ENCODE measurements at places on chromosomes 7 and 10.

GRCh38 chr7:94687076-94687475 is 31.1 kb upstream of the SGCE start:
- no peak for DNase-seq

DNA sequence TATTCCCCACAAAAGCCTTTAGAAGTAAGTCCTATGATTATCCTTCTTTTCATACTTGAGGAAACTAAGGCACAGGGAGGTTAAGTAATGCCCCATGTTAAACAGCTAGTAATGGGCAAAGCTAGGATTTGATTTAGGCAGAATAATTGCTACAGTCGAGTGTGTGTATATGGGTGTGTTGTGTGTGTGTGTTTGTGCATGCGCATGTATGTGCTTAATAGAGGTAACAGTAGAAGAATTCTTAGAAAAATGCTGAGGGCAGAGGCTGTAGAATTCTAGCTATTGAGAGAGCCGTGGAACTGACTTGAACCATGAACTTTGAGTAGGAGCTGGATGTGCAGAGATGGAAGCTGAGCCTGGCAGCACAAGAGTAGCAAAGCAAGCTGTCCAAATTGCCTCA is 131.3 kb upstream of the WNT16 start:
- DNase-seq = no peak

GRCh38 chr10:123847686-123848432 is 43.7 kb downstream of the CPXM2 start:
- peak; percentile 9 for DNase-seq

GRCh38 chr10:43249962-43250614 is 16.8 kb downstream of the RASGEF1A start:
- DNase-seq = no peak

- DNase-seq = no peak
Measured at GRCh38 chr10:78563314-78563713, 505.5 kb upstream of the ZMIZ1 start.

DNA sequence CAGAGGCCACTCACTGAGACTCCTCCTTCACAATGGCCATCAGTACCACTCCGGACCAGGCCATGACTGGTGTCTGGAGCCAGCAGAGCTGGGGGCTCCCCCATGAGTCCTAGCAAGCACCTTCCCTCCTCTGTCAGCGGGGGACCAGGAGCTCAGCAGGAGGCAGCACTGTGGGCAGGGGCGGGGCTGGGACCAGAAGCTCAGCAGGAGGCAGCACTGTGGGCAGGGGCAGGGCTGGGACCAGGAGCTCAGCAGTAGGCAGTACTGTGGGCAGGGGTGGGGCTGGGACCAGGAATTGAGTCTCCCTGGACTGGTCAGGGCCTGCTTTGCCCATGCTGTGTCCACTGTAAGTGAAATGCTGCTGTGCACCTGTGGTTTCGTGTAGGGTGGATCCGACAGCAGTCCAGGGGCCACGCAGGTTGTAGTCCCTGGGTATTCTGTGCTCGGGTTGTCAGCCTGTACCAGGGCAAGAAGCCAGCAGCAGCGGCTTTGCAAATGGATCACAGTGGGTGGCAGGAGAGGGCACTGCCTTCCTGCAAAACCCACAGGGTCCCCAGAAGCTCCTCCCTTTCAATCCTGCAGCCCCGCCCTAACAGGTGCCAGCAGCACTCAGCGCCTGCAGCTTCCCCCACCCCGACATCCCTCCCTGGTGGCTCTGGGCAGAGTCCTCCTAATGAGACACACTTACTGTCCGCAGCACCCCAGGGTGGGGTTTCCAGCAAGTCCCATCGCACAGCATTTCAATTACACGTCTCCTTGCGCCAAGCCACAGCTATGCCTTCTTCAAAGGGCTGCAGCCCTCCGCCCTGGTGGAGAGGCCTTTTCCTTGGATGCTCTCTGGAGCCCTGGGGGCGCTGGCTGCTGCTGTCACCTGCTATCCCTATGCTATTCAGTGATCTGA is 220.5 kb downstream of the TCERG1L start:
- DNase-seq = no peak

DNA sequence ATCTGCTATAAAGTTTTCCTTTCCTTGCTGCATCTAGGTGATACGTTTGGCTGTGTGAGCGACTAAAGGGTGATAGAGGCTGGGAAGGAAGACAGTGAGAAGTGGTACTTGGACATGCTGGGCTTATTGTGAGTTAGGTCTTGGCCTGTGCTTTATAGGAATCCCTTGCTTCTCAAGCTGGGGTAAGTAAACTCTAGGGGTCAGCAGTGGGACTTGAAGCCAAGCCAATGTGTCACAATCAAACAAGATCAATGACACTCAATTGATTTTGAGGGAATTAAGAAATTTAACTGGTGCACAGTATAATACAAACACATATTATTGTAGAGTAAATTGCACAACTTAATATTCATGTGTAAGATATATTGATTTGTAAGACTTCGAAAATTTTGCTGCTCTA is 155.8 kb upstream of the AOAH start:
- DNase-seq = no peak

DNA sequence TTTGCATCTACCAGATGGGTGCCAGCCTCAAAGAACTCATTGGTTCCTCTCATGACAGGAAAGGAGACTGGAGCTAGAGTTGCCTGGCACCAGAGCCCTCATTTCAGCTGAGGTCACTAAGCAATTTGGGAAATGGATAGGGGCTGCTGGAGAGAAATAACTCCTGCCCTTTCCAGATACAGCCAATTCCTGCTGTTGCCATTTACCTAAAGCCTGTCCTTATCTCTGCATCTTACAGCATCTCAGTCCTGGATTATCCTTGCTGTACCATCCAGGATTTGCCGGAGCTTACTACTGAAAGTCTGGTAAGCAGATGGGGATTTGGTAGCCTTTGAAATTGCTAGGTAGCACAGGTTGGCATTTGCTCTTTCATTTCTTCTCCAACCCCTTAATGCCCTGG is 31.9 kb upstream of the SMKR1 start:
- DNase-seq = no peak

DNA sequence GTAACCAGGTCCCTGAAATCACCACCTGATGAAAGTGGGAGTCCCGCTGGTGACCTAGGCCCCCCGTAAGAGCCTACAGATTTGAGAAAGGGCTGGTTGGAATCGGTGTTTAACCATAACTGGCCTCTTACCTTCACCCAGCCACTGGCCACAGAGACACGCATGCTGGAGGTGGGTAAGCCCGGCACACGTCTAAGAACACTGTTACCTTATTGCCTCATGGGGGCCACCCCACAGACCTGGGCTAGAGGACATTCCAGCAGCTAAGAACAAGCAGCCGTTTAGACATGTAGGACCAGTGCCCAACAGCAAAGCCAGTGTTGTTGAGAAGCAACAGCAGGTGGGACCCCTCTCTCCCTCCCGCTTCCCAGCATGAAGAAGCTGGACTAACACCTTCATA is 2.5 kb upstream of the GDF2 start:
- DNase-seq = no peak

DNA sequence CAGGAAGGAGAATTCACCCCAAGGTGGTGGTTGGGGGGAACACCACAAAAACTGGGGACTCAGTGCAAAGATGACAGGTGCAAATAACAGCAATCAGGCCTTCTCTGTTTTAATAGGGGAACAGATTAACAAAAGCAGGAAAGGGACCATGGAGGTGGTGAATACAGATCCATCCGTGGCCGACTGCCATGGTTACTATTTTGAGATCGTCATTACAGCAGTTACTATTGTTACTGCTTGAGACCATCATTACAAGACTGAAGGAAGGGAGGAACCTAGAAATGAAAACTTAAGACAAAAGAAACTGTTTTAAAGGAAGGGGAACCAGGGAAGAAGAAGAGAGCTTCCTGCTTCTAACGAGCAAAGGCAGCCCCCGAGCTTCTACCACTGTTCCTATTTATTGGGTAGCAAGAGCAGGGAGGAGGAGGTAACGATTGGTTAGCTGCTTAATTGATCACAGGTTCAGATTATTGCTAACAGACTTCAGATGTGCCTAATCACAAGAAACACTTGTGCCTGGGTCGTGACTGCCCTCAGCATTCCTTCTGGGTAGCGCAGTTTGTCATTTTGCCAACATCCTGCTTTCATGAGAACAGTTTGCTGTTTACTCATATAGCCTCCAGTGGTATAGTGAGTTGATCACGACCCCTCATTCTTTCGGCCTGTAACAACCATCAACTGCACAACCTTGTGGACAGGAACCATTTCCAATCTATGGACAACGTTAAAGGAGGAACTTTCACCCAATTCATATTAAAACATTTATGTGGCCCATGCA is 216.3 kb downstream of the CHCHD3 start:
- DNase-seq = peak; percentile 71

DNA sequence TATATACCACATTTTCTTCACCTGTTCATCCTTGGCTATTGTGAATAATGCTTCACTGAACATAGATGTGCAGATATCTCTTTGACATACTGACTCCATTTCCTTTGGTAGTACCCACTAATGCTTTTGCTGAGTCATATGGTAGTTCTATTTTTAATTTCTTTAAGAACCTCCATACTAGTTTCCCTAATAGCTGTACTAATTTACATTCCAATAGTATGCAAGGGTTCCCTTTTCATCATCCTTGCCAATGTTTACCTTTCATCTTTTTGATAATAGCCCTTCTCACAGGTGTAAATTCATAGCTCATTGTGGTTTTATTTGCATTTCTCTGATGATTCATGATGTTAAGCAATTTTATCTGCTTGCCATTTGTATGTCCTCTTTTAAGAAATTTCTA is 159.9 kb downstream of the CALCR start:
- no peak for DNase-seq

DNA sequence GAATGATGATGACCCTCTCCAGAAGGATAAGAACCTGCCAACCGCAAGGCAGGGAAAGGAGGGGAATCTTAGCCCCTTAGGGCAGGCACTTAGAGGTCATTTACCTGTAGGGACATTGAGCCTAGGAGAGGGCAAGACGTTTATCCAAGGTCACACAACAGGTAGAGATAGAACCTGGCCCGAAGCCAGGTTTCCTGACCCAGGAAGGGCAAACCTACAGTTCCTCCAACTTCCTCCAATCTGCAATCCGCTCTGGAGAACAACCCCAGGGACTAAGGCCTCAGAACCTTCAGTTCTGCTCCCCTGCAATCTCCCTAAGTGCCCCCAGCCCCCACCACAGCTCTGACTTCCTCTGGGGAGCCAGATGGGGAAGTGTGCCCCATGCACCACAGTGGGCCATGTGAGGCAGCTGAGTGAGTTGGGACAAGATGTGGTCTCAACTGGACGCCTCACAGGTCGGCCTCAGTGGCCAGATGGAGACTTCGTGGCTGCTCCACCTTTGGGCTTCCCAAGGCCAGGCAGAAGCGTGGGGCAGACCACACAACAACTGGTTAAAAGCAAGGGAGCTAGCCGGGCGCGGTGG is 1.4 kb upstream of the PSAP start:
- no peak for DNase-seq

DNA sequence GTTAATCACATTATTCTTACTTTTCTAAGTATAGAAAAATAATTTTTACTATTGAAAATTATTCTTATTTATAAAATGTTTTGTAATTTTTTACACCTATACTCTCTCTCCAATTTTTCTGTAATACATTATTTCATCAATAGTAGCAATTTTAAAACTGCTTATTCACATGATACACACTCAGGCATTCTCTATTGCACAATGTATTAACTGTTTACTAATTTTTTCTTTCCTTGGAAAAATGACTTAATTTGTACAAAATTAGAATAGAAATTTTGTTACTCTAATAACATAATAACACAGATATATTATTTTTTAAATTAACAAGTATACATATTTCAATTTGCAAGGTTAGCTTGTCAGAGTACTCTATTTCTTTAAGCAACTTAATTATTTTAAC is 92.9 kb upstream of the PRKG1 start:
- DNase-seq = no peak

All from amniotic stem cell (primary cell).